Epithelial cell of esophagus (primary cell): ENCODE measurements at places on chromosomes 12 and 14.

DNA sequence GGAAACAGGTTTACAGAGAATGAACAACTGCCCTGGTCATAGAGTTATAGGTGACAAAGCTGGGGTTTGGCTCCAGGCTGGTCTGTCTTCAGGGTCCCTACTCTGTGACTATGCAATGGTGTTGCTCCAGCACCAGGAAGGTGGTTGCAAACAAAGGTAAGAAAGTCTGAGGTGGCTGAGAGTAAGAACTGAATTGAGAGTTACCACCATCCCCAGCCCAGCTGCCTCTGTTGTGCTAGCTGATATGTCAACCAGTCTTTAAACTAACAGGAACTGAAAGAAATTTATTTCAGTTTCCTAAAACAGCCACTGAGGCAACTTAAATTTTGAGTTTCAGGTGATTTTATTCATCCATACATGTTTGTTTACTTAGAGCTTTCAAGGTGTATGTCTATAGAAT is 111.0 kb upstream of the LRIG3 start:
- DNase-seq = no peak

- DNase-seq = no peak
Measured at GRCh38 chr14:104262515-104263514, 124.4 kb downstream of the KIF26A start.

GRCh38 chr12:122406701-122407164 is 15.7 kb downstream of the CLIP1 start:
- no peak for DNase-seq

GRCh38 chr14:101200650-101201516 is 297.4 kb upstream of the RTL1 start:
- no peak for DNase-seq

DNA sequence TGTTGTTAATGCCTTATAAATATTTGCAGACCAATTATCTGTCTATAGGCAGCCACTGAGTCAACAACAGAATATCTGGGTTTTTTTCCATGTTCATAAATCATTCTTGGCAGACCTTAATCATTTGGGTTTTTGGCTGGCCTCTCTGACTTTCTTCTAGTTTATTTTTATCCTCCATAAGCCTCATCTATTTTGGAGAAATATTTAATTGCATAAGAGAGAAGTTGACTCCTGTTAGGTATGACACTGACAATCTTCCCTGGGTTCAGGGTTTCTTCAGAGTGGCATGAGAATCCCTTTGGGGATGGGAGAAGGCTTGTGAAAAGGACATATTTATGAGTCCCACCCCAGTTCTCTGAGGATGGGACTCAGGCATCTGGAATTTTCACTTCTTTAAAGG is 299.8 kb downstream of the NRXN3 start:
- no peak for DNase-seq

- no peak for DNase-seq
Measured at GRCh38 chr12:88903333-88903732, 323.1 kb upstream of the KITLG start.
